ENCODE measurements at places on chromosomes 5 and 9.

- DNase-seq, result no peak
Observed at GRCh38 chr5:174839196-174839595, 114.8 kb downstream of the MSX2 start.

GRCh38 chr9:114591291-114591787, 3.8 kb downstream of the ATP6V1G1 start:
- no peak for DNase-seq

DNA sequence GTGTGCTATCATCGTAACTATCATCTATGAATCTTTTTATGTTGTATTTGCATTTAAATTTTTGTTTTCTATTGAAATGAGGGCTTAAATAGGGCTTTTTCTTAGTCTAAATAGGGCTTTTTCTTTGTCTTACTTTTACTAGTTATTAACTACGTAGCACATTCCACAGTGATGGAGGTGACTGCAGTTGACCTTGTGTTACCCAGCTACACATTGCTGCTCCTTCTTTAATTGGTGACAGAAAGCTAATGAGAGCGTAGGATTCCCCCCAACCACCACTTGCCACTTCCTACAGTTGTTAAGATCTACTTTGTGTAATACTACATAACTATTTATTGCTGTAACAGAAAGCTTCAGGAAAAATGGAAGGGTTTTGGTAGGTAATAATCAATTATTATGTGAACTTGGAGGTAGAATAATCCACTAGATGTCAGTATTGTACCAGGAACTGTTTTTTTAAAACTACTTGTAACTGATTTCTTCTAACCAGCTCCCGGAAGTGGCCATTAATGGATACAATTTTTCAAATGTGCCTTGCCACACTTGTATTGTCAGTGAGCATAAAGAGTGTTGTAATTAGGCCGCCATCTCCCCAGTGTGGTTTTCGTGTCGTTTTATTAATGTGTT, 18.0 kb downstream of the MTRR start:
- DNase-seq, result no peak

DNA sequence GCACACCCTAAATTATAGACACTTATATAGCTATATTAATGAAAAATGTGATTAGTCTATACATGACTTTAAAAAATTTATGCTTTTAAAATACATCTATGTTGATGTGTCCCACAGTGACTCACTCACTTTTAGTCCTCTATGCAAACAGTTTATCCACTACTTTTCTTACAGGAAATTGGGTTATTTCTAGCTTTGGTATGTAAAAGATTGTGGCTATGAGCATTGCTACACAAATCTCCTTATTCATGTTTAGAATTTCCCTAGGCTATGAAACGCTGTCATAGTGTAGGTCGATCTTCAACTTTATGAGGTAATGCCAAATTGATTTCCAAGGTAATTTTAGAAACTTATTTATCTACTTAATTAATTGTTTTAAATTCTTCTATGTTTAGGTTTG, 687.4 kb downstream of the PRR16 start:
- no peak for DNase-seq

GRCh38 chr5:7856855-7857254, 5.9 kb upstream of the CFAP90 start:
- DNase-seq, result no peak

GRCh38 chr5:38046103-38046502, 206.3 kb upstream of the GDNF start:
- DNase-seq, result no peak

DNA sequence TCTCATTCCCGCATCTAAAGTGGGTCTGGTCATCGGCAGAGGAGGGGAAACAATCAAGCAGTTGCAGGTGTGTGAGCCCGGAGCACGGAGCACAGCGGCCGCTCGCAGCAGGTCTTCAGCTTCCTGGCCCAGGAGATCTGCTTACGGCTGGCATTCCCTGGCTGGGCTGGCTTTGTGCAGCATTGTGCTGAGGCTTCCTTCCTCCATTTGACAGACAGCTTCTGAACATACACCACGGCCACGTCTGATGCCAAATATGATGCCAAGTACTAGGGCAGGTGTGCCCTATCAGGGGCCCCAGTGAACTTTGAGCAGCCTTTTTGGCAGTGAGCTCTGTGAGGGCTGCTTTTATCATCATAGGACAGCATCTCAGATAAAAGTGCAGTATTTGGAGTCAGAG, 37.1 kb downstream of the FUBP3 start:
- DNase-seq, result no peak

DNA sequence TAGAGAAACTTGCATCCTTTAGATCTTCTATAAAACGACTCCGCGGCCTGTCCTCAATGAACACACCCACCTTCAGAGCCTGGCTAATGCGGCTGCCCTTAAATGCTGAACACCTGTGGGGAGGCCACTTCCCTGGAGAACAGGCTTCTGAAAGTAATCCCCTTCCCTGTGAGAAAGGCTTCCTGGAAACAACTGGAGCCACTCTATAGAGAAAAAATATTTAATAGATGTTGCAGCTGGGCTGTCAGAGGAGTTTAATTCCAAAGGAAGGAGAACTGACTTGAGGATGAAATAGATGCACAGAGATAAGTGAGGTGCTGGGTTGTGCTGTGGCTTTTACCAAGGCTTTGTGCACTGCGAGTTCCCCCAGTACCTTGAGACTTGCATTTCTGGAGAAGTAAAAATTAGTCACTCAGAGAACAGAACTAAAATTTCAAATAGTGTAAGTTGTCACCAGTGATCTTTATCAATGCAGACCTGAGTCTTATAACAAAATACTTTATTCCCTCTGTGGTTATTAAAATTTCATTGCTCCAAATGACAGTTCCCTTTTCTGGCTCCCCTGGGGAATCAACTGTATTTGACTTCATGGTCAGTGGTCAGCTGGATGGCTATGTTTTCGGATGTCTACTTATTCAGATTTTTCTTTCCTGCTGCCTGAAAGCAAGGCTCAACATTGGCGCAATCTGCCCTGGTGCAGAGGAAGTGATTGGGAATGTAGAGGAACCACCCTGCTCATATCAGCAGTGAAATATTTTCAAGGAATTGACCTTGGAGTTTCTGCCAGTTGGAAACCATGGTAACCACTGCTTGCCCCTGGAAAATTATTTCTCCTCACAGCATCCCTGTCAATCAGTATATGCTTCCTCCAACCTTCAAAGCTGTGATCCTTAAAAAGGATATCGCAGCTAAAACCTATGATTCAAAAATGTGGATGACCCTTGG, 238.8 kb downstream of the SMARCA2 start:
- DNase-seq, result no peak

- DNase-seq, result no peak
Observed at GRCh38 chr5:106525438-106525837, 1145.3 kb downstream of the EFNA5 start.

GRCh38 chr5:59819806-59820205, 73.7 kb downstream of the PDE4D start:
- DNase-seq, result no peak

DNA sequence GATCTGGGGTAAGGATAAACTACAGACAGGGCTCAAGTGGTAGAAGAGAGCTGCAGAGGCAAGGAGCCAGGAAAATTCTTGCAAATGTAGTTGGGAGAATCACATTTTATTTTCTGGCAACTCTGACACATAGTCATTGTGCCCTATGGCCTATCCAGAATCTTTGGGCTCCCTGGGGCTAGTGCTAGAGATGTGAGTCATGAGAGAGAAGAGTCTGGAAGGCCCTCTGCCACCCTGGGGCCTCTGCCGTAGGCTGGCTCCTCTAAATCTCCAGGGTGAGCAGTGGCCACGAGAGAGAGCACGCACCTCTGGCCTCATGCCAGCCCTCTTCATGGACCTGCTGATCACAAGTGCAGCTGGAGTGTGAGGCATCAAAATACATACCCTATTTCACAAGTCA, 74.3 kb upstream of the SSBP2 start:
- DNase-seq, result no peak

DNA sequence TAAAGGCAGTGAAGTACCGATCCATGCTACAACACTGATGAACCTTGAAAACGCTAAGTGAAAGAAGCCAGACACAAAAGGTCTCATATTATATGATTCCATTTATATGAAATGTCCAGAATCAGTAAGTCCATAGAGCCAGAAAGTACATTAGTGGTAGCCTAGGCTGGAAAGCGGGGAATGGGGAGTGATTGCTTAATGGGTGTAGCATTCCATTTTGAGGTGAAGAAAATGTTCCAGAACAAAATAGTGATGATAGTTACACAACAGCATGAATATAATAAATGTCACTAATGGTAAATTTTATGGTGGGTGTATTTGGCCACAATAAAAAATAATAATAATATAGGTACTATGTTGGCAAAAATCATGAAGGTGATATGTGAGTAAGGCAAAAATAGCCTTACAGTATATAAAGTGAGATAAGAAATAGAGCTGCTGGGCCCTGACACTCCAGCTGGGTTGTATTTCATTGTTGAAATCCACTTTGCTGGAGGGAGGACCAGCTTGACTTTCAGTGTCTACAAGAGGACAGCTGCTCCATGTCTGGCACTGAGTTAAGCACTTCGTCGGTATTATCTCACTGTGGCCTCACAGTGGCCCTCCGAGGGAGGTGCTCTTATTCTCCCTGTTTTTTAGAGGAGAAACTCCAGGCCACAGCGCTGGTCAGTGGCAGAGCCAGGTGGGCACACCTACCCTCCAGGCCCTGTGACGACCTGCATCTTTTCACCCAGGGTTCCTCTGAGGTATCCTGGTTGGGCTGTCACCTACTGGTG, 22.4 kb upstream of the ANGPTL2 start:
- no peak for DNase-seq

DNA sequence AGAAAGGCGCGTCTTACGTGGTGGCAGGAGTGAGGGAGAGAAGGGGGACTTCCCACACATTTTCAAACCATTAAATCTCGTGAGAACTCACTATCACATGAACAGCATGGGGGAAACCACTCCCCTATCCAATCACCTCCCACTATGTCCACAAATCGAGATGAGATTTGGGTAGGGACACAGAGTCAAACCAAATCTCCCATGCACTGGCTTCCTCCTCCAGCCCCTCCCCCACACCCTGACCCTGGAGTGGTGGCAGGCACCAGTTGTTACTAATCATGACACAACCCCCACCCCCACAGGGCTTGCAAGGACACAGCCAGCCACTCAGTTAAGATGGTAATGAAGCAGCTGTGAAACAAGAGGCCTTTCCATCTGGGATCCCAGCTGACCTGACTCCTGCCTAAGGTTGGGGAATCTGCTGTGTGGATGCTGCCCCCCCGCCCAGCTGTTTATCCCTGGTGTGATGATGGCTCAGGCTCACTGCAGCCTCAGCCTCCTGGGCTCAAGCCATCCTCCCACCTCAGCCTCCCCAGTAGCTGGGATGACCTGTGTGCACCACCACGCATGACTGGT, 57.1 kb upstream of the FUBP3 start:
- DNase-seq, result no peak

DNA sequence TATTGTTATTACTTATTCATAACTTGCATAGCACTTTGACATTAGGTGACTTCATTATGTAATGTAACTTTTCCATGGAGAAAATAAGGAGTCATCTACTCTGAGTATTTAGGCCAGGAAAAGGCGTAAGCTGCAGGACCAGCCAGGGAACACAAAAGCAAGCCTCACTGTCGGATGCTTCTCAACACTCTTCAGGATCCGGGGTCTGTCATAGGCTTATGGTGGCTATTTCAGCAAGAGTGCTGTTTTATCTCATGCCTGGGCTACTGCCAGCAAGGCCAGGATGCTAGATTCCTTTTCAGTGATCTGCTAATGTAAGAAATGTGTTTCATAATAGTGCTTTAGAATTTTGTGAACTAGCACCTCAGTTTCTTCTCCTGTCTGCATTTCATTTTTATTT, 162.4 kb downstream of the CHSY3 start:
- no peak for DNase-seq

DNA sequence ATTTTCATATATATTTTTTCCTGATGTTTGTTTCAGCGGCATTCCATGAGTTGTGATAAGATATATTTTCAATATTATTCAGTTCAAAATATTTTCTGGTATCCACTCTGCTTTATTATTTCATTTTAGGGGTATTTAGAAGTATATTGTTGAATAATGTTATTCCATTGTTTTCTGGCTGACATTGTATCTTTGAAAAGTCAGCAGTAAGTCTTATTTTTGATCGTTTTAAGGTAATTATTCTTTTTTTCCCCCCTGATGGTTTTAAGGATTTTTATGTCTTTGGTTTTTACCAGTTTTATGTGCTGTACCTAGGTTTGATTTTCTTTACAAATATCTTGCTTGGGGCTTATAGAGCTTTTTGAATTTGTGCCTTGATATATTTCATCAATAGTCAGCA, 6.6 kb upstream of the GLRA1 start:
- no peak for DNase-seq

GRCh38 chr9:89466451-89467277, 31.2 kb downstream of the SEMA4D start:
- DNase-seq, result no peak

DNA sequence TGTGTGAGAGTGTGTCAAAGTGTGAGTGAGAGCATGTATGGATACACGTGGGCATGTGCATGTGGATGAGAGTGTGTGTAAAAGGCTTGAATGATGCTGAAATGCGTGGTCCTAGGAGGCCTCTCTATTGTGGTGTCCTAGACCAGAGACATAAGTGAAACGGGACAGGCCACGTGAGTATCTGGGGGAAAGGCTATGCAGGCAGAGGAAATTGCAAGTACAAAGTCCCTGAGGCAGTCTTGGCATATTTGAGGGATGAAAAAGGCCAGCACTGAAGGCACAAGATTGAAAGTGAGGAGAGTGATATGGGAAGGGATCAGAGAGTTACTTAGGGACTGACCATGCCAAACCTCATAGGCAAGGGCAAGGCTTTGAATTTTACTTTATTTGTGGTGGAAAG, 67.2 kb upstream of the CCDC152 start:
- DNase-seq, result no peak

DNA sequence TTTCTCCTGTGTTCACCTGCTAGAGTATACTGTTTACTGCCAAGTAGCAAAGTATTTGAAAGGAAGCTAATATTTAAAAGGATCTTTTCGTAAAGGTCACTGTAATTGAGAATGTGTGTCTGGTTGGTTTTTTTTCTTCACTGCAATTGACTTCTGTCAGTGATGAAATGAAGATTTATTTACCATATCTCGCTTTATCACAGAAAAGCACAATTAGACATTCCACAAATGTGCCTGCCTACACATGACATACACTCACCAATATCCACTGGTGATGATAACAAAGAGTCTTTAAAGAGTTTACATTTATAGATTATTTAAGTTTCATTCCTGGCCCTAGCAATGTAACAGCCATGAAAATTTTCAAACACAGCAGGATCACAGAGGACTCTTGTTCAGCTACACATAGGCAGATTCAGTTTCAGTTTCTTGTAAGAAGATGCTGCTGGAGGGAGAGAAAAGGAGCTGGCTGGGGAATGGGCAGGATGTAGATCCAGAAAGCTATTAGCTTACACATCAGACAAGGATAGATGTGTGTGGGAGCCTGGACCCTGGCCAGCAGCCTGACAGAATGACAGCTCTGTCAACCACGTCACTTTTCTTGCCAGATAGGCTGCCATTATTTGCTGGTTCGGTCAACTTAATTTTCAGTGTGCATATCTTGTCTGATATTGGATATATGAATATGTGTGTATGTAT, 104.0 kb downstream of the GDNF start:
- DNase-seq, result no peak

All from C1 segment of cervical spinal cord (tissue), 14 donors.